ENCODE measurements at places on chromosomes 4 and X.

- no peak for DNase-seq
Measured at GRCh38 chr4:112284662-112285411, 867 bp downstream of the TIFA start.

DNA sequence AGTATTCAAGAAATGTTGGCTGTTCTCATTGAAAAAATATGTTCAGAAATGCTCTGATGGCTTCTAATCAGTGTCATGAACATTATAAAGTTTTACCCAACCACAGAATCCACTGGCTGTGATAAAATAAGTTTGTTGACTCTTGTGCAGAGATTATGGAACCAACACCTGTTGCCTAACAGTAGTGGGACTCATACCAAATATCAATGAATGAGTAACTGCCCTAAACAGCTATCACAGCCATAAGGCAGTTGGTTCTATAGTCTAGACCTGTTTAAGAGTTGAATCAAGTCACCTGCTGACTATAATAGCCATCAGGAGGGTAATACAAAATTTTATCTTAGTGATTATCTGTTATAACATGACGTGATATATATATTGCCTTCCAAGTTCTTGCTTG, 168.3 kb downstream of the ATOH1 start:
- DNase-seq: no peak

DNA sequence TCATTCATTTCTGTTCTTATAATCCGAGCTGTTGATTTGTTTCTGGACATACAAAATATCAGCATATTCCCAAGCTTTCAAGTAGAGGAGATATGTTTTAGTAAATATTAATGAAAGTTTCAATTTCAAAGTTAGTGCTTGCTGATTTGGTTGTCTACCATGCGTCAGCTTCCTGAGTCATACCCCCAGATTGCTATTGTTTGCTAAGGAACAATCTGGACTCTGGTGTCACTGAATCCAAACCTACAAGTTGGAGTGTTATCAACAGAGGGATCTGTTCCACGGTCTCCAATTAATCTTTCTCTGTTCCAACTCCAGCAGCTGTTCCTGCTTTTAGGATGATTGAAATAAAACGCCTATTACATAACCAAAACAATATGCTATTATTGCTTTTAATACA, 96.1 kb upstream of the FAM9A start:
- no peak for DNase-seq

DNA sequence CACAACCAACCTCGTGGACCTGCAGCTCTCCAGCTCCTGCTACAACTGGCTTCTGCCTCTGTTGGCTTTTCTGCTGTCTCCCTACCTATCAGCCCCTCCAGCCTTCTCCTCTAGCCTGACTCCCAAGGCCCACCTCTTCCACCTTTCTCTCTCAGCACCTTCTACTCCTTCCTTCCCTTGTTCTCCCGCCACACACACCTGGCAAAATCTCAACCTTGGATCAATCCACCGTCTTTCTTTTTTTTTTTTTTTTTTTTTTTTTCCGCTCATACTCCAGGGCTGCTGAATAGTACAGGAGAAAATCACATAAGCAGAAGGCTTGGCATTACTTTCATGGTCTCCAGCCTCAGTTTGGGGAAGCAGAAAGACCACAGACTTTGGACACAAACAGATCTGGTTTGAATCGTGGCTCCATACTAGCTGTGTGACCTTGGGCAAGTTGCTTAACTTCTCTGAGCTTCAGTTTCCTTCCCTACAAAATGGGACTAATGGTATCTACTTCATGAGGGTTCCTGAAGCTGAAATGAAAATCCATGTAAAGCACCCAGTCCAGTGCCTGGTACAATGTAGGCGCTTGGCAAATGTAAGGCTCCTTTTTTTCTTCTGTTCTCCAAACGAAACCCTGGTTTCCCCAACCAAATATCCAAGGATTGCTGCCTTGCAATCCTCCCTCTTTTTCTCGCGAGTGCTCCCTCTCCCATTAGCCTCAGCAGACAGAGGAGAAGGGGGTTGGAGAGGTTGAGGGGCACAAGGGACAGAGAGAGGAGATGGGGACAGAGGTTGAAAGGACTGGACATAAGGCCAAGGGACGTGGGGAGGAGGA, 1.7 kb downstream of the FGD1 start:
- no peak for DNase-seq

All from fibroblast of skin of left biceps (primary cell).